ENCODE measurements at places on chromosomes 7 and 10.

- no peak for DNase-seq
Observed at GRCh38 chr10:8811201-8811600, 756.7 kb downstream of the GATA3 start.

- DNase-seq, result no peak
Observed at GRCh38 chr7:40709062-40709964, 574.5 kb downstream of the SUGCT start.

GRCh38 chr7:143222782-143223181 lies 945 bp downstream of the TAS2R40 start:
- no peak for DNase-seq

DNA sequence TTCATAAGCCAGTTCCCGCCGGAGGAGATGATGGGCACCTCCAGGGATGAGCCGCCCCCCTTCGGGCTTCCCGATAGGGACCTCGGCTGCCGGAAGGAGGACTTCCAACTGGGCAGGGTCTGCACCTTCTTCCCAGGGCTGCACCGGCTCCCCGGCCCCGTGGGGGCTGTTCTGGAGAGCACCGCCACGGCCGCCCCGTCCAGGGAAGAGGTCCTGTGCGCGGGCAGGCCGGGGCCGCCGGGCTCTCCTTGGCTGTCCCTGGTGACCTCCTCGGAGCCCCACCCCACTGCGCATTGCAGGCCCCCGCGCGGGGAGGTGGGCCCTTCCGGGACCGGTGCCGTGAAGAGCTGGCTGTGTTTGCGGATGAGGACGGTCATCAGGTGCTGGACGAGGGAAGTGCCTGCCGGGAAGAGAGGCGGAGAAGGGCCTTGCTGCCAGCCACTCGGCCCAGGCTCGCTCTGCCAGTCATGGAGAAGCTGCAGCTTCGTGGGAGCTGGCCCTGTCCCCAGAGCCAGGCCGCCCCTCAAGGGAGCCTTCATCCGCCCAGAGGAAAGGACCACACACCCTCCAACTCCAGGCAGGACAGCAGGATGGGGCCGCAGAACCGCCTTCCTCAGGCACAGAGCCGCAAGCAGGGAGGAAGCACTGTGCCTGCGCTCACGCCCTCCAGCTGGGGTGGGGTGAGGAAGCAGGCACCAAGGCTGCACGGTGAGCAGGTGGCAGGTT lies 144.4 kb downstream of the MAPK8 start:
- DNase-seq, result no peak

GRCh38 chr7:55094092-55094690 lies 75.4 kb downstream of the EGFR start:
- no peak for DNase-seq

DNA sequence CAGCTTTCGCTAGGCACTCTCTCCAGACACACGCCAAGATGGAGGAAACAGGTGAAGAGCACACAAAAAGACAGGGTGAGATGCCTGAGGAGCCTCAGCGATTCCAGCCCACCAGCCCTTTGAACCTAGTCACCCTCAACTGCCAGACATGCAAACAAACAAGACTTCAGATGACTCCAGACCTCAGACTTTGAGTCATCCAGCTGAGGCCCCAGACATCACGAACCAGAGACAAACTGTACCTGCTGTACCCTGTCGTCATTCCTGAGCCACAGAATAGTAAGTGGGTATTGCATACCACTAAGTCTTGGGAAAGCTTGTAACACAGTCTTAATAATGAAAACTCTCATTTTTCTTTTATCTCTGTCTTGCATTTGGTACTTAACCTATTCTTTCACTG lies 126.6 kb upstream of the LSM8 start:
- DNase-seq, result no peak

DNA sequence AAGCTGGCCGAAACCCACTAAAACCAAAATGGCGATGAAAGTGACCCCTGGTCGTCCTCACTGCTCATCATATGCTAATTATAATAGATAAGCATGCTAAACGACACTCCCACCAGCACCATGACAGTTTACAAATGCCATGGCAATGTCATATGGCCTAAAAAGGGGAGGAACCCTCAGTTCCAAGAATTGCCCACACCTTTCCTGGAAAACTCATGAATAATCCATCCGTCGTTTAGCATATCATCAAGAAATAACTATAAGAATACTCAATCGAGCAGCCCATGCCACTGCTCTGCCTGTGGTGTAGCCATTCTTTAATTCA lies 422.0 kb downstream of the CALN1 start:
- DNase-seq, result no peak

DNA sequence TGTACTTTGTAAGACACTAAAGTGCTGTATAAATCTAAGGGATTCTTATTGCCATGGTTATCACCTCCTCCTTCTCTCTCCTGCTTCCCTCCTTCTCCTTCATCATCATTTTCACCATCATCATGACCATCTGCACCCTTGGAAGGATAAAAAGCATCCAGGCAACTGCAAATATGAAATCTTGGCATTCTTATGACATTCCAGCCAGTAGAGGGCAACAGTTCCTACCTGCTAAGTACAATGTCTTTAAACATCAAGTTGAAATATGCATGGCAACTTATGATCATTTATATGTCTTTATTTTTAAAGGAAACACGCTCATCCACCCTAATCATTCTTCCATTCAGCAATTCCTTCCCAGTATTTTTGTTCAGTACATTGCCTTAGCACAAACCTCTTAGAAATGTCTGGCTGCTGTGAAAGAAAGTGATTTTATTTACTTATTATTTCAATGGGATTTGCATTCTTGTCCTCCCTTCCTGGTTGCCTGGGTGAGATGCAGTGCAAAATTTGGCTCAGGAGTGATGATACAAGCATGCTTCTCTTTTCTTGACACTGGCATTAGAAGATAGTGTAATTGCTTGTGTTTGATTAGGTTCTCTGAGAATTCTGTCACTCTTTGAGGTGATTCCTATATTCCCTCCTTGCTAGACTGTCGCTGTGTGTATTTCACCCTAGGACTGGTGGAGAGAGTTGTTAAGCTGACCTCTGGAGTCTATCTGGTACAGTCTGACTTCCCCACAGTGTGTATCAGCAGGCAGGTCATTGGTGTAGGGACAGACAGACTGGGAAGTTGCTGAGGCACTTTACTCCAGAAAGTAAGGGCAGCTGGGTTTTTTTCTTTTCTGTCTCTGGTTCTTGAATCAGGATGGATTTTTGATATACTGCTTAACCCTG lies 188.5 kb upstream of the BMPER start:
- peak; percentile 63 for DNase-seq

DNA sequence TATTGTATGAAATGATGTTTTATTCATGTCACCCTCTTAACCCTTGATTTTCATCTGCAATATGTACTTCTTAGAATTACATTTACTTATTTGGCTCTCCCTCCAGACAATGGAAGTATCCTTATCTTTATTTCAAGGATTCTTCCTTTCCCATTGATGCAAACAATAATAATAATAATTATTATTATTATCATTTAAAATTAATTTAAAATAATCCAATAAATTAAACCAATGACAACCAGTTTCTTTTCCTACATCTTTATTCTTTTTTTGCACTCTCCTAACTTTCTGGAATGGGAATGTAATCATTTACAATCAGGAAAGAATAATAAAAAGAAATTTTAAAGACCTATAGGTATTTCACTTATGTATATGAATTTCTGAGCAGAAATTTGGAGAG lies 504.4 kb downstream of the INHBA start:
- DNase-seq, result no peak

- no peak for DNase-seq
Observed at GRCh38 chr10:59374916-59375315, 12.6 kb upstream of the FAM13C start.

DNA sequence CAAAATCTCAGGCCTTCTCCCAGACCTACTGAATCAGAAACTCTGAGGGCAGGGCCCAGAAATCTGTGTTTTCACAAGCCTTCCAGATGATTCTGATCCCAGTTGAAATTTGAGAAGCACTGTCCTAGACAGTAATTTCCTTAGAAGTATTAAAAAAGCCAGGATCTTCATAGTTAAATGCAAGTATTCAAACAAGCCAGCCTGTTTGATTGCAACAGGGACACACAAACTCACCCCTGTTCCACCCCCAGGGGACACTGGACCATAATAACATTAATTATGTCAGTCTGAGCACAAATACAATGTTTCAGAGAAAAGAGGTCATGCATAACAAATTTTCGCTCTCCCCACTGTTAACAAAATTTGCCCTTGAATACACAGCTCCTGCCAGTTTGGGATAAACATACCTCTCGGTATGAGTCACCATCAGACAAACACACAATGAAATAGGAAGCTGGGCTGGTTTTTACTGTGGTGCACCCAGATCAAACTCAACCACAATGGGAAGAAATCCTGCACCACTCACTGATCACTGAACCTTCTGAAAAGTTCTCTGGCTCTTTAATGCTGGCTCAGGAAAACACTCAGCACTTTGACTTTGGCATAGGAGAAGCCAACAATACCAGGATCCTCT lies 34.3 kb downstream of the ABLIM1 start:
- DNase-seq, result peak; percentile 89

DNA sequence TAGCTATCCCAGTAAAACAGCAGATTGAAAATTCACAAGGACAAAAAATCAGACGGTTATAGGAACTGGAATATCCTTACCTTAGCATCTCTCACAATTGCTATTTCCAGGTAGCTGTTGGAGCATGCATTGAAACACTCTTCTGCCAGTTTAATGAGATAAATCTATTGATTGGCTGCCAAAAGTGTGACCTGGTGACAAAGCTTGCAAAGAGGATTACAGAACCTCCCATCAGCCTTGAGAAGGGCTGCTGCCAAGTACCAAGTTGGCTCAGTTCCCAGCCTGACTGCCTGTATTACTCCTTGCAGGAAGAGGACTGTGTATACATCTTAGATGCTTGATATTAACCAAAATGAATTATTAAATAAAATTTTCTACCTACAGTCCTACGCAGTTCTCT lies 5.1 kb downstream of the PRLHR start:
- no peak for DNase-seq

DNA sequence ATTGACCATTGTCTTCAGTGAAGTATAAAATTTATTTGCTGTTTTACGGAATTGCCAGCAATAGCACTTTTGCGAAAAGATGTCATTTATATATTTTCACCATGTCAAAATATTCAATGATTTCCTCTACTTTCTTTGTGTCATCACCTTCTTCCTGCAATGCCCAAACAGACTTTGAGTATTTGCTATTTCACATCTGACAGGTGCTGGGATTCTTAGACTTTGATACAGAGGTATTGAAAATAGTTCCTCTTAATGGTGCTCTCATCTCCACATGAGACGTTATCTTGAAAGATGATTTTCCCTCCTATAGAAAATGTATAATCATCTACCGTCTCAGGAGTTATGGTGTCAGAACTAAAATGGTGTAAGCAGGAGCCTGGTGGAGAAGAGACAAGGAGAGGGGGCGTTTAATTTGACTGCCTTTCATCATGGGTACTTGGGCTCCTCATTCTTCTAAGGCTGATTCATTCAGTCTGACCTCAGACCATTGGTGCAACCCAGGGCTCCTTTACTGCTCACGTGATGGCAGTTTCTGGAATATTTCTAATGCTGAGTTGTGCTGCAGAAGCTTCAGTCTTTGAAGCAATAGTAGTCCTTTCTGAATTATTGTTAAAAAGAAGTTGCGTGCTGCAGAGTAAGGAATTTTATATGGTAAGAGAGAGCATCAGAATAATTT lies 404.6 kb downstream of the PHTF2 start:
- DNase-seq, result no peak

DNA sequence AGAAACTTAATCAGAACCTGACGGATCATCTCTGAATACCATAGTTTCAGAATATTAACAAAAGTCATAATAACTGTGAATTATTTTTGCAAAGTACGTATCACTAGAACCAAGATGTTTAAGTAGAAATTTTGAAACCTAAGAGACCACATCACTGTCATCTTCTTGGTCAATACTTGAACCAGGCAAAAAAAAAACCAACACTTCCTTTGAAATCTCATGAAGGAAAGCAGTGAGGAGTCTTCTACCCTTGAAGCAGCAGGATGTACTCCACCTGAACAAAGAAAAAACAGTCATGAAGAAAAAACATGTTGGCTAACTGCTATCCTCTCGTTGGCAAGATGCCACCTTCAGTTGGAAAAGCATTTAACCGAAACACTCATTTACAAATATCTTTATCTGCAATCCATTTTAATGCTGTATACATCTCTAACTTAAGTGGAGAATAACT lies 82.4 kb downstream of the SRPK2 start:
- DNase-seq, result no peak

DNA sequence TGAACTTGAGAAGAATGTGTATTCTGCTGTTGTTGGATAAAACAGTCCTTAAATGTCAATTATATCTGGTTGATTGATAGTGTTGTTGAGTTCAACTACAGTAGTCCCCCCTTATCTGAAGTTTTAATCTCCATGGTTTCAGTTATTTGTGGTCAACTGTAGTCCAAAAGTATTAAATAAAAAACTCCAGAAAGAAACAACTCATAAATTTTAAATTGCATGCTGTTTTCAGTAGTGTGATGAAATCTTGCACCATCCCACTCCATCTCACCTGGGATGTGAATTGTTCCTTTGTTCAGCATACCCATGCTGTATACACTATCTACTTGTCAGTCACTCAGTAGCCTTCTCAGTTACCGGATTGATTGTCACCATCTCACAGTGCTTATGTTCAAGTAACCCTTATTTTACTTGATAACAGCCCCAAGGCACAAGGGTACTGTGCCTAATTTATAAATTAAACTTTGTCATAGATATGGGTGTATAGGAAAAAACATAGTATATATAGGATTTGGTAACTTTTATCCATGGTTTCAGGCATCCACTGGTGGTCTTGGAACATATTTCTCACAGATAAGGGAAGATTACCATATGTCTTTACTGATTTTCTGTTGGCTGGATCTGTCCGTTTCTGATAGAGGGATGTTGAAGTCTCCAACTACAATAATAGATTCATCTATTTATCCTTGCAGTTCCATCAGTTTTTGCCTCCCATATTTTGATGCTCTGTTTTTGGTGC lies 57.1 kb downstream of the AOAH start:
- DNase-seq, result peak; percentile 52

GRCh38 chr7:36301914-36302771 lies 87.5 kb upstream of the ANLN start:
- no peak for DNase-seq

DNA sequence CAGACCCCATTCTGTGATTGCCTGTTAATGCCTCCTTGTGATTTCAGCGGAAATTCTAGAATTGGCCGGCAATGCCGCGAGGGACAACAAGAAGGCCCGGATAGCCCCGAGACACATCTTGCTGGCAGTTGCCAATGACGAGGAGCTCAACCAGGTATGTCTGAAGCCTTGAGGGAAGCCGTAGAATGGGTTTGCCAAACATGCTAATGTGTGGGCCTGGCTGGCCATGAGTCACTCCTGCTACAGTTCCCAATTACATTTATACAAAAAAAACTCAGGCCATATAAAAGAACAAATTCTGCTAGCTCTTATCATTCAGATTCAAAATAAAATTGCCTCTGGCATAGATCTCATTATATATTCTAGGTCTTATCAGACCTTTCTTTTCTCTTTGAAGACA lies 37.4 kb downstream of the MACROH2A2 start:
- DNase-seq, result peak; percentile 17

GRCh38 chr10:28263136-28263857 lies 39.6 kb downstream of the MPP7 start:
- no peak for DNase-seq

DNA sequence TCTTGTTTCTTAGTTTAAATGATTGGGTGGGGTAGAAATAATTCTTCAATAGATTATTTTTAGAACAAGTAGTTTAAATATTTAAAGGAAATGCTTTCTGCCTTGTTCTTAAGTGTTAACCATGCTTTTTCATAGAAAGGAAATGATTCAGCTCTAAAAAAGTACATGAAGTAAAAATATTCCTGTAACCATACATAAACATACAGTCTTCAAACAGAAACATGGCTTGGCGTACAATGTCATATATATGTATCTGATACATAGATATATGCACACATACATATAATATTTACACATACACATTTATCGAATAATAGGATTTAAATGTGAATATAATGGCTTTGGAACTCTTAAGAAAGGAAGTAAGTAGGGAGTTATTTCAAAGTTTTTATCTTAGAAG lies 84.4 kb downstream of the RUNDC3B start:
- no peak for DNase-seq
